ENCODE measurements at places on chromosomes 1 and 21. TPM values are rescaled to one million over a fixed set of nuclear protein-coding genes. Genes with fewer than 3 reads are reported as not detected.

FMN2 gene
- 61.1 TPM for total RNA-seq

DNA sequence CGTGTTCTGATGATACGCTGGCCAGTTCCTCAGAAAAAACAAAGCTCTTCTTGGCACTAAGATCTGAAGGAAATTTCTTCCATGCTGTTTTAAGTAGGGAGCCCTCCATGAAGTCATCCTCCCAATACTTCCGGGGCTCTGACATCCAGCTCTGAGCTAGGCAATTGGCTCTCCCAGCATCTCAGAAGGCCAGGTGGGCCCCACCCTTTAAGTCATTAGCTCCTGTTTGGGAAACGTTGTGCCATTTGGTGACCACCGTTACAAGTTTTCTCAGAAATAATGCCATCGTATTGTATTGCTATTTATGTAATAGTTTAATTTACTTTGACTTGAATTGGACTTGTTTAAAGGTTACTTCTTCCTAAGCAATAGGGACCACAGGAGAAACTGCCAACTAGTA, 130.3 kb upstream of the EDN2 start:
- no peak for DNase-seq

GRCh38 chr1:51679435-51679834, 62.5 kb downstream of the OSBPL9 start:
- no peak for DNase-seq

- DNase-seq, result no peak
Observed at GRCh38 chr1:69321311-69321710, 246.4 kb upstream of the LRRC7 start.

DNA sequence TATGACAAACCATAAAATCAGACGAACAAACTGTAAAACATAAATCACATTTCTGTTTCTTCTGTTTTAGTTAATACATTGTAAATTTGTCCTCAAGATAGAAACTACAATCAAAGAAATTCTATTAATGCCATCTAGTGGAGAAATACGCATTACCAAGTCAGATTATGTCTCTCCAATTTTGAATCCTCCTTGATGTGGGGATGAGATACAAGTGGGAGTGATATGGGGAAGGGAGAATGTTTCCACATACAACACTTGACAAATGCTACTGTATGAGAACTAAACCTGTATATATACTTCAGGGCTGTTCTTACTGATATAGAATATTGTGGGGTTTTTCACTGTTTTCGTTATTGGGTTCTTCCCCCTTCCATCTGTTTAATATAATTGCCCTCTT, 2.6 kb downstream of the HFM1 start:
- DNase-seq, result no peak

- DNase-seq, result no peak
Observed at GRCh38 chr1:83626603-83627002, 372.3 kb downstream of the TTLL7 start.

KCNE2 gene
- total RNA-seq, result not detected

DNA sequence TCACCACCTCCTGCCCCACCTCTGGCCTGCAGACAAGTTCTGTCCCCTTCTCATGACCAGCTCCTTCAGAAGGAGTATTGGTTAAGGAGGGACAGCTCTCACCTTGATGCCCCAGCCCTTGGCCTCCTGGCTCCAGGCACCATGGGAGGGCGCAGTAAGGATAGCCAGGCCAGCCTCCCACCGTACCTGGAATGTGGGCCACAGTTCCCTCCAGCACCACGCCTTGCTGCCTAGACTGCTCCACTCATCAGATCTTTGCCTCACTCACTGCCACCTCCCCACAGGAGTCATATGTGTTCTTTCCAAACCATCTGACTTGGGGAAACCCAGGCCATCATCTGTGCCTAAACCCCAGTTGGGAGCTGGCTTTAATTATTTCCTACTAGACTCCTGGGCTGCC, 97.0 kb downstream of the CCDC185 start:
- no peak for DNase-seq

TFAP2E gene
- total RNA-seq, result 0.62 TPM
